ENCODE measurements at places on chromosomes 1 and 21. TPM values are rescaled to one million over a fixed set of nuclear protein-coding genes. Genes with fewer than 3 reads are reported as not detected.

DNA sequence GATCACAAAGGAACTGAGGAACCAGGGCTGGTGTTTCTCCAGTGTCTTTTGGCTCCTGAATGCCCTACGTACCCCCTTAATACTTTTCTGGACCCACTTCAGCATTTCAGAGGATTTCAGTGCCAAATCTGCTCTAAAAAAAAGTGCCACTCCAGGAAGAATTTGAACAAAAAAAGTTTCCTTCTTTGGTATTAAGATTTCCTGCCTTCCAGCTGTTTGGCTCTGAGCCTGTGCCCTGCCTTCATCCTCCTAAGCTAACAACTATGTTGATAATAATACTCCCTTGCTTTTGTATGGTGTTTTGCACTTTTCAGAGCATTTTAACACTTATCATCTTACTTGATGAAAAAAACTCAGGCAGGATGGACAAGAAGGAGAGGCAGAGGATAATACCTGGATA is 11.0 kb upstream of the RIMS3 start:
- DNase-seq, result no peak

DNA sequence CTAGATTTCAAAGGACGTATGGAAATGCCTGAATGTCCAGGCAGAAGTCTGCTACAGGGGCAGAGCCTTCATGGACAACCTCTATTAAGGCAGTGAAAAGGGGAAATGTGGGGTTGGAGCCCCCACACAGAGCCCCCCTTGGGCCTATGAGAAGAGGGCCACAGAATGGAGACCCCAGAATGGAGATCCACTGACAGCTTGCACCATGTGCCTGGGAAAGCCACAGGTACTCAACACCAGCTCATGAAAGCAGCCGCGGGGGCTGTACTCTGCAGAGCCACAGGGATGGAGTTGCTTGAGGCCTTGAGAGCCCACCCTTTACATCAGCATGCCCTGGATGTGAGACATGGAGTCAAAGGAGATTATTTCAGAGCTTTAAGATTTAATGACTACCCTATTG is 108.7 kb downstream of the DMRTB1 start:
- DNase-seq, result no peak

Gene AXDND1
- 0.21 TPM for total RNA-seq

DNA sequence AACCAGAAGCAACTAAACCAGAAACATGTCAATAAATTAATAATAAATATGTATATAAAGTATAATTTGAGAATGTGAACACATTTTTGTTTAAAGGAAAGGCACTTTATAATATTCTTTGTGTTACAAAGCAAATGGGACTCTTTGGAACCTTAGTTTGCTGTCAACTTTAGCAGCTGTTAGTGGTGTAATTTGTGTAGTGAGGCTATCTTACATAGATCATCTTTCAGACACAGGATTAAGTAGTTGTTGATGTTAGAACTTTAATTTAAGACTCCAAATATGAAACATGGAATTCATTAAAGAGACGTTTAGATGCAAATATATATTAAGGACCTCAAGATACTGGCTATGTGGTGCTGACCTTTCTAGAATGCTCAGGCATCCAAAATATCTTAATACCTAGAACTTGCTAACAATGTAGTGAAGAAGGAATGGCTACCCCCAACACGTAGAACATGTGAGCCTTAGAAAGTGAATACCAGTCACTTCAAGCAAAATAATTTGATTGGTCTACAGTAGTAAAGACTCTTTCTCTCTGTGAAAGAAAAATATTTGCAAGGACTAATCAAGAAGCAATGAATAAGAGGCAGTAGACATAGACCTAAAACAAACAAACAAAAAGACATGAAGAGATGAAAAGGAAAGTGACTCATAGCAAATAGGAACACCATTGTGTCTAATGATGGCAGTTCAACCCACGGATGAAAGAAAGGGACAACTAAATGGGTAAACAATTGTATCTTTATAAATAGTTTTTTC is 811.4 kb downstream of the USP25 start:
- DNase-seq, result no peak

Gene OLFML3
- total RNA-seq, result 11.1 TPM

DNA sequence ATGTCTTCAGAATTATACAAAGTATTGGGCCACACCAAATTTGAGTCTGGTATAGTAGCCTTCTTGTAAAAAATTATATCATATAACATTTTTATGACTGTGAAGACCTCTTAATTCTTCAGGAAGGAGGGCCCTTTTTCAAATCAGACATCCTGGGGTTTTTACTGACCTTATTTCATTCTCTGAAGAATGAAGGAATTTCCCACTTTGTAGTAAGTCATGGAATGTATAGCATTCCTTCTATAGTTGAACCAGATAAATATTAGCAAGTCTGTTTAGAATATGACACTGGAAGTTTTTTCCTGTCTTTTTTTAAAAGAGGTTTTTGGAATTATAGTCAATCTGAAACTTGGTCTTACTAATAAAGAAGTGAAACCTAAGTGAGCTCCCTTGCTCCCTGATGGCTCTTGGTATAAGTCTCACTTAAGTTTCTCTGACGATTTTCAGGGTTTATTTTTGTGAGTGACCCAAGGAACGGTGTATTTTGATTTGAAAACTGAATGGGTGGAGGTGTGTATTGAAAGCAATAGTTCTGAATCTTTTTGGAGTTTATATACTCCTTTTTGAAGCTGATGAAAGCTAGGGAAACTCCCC is 23.7 kb downstream of the SNX27 start:
- DNase-seq, result no peak

DNA sequence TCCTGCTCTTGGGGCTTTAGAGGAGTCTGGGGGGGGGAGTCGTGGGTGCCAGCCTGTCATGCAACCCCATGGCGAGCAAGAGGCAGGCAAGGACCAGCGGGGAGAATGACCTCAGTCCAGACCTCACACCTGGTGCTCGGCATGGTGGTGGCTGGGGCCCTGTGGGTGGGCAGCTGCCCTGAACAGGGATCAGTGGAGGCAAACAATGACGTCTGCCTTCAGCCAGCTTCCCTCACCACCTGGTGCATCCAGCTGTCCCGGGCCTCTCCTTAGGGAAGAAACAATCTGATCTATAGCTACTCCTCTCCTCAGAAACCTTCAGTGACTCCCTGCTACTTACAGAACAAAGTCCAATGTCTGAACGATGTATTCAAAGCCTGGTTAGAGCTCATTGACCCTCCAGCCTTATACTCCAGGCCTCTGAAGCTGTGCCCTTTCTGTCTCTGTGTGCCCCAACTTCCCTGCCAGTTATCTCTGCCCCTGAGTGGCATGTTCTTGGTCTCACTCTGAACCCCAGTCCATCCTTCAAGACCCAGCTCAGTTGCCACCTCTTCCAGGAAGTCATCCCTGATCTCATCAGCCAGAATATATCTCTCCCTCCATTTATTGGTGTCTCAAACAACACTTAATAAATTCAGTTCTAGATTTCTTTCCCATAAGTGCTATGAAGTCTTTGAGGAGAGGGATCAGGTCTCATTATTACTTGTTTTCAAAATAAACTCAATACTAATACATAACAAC is 6.6 kb downstream of the PADI2 start:
- DNase-seq, result no peak

DNA sequence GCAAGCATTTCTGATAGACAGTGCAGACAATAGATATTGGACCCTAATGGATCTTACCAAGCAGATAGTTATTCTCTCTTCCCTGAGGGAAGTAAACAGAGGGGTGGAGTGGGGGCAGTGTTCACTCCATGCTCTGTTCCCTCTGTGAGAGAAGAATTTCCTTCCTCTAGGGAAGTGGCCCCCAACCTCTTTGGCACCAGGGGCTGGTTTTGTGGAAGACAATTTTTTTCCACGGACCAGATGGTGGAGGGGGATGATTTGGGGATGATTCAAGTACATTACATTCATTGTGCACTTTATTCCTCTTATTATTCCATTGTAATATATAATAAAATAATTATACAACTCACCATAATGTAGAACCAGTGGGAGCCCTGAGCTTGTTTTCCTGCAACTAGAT is 459.9 kb downstream of the ADGRL2 start:
- DNase-seq, result no peak

GRCh38 chr1:221856228-221857093 is 114.6 kb upstream of the DUSP10 start:
- DNase-seq, result peak; percentile 91

Gene FCRLA
- 0.53 TPM for total RNA-seq

GRCh38 chr1:99557546-99558202 is 88.2 kb upstream of the PALMD start:
- peak; percentile 79 for DNase-seq

Gene PGLYRP3
- not detected for total RNA-seq

Gene HSPA13
- 19.6 TPM for total RNA-seq

DNA sequence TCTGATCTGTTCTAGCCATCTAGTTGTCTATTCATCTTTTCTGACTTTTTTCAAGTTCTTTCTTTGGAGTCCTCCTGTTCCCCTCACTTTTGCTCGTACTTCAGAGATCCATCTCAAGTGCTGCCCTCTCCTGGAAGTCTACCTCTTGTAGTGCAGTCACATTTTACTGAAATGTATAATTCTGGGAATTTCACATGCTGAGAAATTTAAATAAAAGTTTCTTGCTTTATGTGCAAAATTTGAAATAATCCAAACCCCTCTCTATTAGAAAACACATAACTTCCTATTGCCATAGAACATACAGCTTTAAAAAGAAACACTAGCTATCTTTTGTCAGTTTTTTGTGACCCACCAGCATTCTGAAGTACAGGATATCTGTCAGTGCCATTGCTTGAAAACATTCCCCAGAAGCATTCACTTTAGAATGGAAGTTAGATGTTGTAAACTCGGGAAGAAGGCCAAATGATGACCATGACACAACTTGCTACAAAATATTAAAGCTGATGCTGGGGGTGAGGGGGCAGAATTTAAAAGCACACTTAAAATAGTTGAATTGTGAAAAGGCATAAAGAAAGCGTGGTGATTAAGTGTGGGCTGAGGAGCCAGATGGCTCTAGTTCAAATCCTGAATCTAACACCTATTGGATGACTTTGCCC is 22.0 kb downstream of the RLF start:
- DNase-seq, result peak; percentile 13

DNA sequence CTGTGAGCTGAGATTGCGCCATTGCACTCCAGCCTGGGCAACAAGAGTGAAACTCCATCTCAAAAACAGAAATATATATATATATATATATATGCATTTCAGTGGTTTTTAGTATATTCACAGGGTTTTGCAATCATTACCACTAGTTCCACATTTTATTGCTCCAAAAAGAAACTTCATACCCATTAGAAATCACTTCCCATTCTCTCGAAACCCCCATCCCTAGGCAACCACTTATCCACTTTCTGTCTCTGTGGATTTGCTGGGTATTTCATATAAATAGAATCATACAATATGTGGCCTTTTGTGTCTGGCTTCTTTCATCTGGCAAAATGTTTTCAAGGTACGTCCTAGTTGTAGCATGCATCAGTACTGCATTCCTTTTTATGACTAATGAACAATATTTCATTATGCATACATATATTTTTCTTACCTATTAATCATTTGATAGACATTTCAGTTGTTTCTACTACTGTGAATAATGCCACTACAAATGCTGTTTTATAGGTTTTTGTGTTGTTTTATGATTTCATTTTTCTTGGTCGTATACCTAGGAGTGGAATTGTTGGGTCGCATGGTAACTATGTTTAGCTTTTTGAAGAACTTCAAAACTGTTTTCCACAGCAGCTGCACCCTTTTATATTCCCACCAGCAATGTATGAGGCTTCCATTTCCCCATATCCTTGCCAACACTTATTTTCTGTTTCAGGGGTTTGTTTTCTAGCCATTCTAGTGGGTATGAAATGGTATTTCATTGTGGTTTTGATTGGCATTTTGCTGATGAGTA is 95.9 kb downstream of the PHTF1 start:
- peak; percentile 84 for DNase-seq

DNA sequence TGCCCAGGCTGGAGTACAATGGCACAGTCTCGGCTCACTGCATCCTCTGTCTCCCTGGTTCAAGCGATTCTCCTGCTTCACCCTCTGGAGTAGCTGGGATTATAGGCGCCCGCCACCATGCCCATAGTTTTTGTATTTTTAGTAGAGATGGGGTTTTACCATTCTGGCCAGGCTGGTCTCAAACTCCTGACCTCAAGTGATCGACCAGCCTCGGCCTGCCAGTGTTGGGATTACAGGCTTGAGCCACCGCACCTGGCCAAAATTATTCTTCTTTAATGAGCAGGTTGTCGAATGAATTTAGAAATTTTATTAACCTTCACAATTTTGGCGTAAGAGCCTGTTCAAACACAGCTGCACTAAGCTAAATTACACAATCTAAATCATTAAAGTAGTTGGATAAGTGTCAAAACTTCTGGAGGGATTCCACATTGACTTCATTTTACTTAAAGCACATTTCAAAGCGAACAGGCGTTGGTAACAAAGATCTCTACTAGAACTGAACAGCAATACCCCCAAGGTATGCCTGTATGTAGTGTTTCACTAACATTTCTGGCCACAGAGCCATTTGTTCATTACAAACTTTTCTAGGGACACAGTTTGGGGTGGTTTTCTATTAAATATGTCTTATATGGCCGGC is 5.2 kb upstream of the CTH start:
- DNase-seq, result no peak

DNA sequence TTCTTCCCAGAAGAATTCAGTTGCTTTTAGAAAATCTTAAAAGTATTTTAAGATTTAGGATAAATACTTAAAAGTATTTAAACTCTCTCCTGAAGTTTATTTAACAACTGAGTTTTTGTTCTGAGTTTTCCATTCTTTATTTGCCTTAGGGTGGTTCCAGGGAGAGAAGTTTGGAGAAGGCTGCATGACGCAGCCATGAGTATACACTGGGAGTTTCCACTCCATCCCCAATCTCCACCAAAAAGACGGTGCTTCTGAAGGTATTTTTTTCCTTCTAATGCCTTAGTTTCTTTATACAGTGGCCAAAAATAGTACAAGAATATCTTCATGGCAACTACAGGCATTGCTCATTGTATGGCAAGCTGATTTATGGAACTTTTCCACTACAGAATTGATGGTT is 122.7 kb downstream of the ST6GALNAC5 start:
- DNase-seq, result no peak

- peak; percentile 47 for DNase-seq
Measured at GRCh38 chr1:70319750-70320149, 34.8 kb downstream of the ANKRD13C start.

DNA sequence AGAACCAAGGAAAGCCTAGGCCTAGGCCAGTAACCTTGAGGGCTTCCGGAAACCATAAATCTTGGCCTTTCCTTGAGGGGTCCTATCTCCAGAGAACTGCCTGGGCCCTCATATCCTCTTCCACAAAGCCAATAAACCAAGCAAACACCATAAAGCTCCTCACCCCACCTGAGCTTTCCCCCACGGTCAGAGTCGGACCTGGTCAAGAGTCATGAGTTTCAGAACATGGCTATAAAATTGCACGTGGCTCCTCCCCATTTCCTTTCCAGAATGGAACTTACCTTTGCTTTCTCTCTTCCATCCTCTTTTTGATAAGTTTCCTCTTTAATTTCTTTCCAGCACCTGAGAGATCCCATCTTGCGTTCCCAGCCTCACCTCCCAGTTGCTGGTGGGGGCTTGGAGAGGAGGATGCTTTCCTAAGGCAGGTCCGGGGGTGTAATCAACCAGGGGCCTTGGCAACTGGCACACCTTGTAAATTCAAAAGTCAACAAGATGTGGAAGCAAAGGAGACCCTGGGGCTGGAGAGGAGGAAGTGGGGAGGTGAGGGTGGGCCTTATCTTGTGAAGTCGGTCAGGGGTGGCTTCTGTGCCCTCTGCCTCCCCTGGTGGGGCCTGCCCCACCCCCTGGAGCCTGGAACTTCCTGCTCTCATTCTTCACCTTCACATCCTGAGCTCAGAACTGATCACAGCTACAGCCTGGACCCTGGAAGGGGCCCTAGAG is 259.9 kb downstream of the FOXD2 start:
- no peak for DNase-seq
